ENCODE measurements at places on chromosomes 5 and 9.
A peak's percentile ranks its signal among the peaks of the same experiment; 100 is the strongest.

GRCh38 chr9:105141146-105141975 is 103.1 kb upstream of the SLC44A1 start:
- DNase-seq, result no peak

DNA sequence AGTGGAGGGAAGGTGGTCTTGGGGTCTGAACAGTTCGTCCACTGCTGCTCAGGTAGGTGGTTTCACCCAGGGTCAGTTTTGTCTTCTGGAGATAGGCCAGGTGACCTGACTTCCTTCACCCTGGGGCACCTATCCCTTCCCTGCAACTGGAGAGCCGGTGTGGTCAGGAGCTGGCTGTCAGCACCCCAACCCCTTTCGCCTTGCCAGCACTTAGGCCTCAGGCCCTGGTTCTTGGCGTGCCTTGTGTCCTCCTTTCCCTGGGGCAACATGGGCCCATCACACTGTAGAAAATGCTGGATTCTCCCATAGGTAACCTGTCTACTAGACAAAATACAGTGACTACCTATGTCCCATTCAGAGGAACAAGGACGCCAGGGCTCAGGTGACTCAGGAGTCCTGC is 13.1 kb downstream of the PROP1 start:
- DNase-seq, result no peak

DNA sequence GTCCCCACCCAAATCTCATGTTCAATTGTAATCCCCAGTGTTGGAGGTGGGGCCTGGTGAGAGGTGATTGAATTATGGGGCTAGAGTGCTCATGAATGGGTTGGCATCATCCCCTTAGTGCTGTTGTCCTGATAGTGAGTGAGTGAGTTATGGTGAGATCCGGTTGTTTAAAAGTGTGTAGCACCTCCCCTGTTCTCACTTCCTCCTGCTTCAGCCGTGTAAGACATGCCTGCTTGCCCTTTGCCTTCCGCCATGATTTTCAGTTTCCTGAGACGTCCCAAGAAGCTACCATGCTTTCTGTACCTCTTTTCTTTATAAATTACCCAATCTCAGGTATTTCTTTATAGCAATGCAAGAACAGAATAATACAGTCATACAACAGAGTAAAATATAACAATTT is 742 bp upstream of the LECT2 start:
- no peak for DNase-seq

DNA sequence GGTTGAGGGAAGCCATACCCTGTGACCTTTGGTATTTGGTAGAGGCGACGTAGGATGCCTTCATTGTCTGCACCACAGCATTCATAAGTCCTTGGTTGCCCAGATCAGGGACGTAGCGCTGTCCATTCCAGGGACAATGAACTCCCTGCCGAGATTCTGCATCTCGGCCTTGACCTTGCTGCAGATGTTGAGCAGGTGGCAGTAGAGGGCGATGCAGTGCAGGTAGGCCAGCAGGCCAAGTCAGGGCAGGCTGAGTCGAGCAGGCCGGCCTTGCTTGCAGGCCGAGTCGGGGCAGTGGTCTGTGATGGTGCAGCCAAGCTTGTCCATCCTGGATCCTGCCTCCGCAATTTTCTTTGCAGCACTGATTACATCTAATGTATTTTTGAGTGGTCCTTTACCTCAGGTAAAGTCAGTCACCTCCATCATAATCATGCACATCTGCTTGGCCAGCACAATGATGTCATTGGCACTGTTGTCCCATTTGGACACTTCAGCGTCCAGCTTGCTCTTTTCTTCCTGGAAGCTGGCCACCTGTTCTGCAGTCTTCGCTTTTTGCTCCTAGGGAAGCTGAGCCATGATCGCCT is 93.4 kb upstream of the CCDC112 start:
- DNase-seq, result no peak

DNA sequence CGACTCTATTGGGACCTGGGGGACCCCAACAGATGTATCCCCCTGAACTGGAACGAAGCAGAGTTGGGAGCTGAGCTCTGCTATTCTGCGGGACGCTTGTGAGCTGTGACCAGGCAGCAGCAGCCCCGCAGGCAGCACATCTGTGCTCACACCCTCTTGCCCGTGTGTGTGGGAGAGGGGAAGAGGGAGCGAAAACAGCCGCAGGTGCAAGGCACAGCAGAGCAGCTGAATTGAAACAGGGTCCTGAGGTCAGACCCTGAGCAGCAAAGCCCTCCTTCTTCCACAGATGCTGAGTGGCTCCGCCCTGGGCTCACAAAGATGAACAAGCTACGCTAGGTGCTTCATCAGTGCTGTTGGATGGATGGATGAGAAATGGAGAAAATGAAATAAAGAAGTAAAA is 198.7 kb downstream of the HSPA4 start:
- DNase-seq, result no peak

GRCh38 chr9:37587521-37587920 is 4.9 kb downstream of the TOMM5 start:
- DNase-seq, result no peak

DNA sequence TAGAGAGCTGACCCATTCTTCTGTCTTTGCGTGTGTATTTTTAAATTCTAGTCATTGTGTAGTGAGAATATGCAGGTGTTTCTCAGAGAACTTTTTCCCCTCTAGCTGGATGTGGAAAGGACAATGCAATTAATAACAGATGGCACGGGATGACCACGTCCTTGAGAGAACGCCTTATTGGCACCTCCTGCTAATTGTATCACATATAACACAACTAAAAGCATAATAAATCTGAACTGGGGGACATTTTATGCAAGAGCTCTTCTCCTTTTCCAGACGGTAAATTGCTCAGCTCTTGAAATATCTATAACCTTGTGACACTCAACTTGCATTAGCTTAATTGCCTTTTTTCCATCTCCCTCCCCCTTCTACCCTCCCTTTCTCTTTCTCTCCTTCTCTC is 62.9 kb upstream of the IZUMO3 start:
- DNase-seq, result no peak

DNA sequence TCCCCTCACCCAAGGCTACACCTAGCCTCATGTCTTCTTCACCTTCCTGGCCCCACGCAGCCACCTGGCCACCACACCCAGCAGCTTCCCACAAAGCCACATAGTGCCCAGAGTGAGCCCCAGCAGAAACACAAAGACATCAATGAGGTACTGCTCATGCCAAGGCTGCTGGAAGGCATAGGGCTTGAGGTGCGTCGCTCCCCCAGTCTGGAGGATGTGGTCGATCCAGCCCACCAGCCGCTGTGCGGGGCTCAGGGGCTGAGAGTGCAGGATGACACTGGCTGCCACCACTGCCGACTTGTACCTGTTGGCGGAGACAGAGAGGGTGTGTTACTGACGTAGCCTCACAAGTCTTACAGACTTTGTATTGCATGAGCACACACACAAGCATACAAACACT is 15.8 kb upstream of the CAPSL start:
- DNase-seq, result no peak

GRCh38 chr5:96388176-96388575 is 44.9 kb downstream of the PCSK1 start:
- DNase-seq, result no peak

- no peak for DNase-seq
Measured at GRCh38 chr9:129612123-129612522, 8.8 kb downstream of the C9orf50 start.

- no peak for DNase-seq
Measured at GRCh38 chr5:1724822-1725602, 74.6 kb downstream of the MRPL36 start.

GRCh38 chr9:36268007-36268427 is 9.8 kb upstream of the GNE start:
- DNase-seq, result no peak

GRCh38 chr5:139926797-139927503 is 116.1 kb downstream of the NRG2 start:
- DNase-seq, result no peak

DNA sequence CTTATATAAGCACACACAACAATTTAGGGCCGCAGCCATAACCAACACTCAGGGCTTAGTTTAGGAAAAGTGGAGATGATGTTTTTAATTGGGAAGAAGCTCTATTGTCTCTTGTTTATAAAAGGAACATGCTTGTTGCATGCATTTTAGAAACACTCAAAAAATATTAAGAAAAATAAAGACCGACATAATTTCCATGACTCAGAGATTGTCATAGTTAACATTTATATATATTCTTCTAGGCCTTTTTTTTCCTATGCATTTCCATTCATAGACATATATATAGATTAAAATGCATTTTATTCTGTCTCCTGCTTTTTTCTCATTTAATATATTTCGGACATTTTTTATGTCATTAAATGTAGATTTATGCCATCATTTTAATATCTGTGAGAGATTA is 13.6 kb upstream of the ARSI start:
- no peak for DNase-seq

- DNase-seq, result no peak
Measured at GRCh38 chr5:92945605-92946097, 635.4 kb downstream of the NR2F1-AS1 start.

- DNase-seq, result no peak
Measured at GRCh38 chr5:11449217-11449616, 455.0 kb downstream of the CTNND2 start.

GRCh38 chr5:30930736-30931135 is 262.8 kb upstream of the CDH6 start:
- no peak for DNase-seq

GRCh38 chr9:120886490-120886967 is 9.5 kb upstream of the PHF19 start:
- DNase-seq, result no peak

DNA sequence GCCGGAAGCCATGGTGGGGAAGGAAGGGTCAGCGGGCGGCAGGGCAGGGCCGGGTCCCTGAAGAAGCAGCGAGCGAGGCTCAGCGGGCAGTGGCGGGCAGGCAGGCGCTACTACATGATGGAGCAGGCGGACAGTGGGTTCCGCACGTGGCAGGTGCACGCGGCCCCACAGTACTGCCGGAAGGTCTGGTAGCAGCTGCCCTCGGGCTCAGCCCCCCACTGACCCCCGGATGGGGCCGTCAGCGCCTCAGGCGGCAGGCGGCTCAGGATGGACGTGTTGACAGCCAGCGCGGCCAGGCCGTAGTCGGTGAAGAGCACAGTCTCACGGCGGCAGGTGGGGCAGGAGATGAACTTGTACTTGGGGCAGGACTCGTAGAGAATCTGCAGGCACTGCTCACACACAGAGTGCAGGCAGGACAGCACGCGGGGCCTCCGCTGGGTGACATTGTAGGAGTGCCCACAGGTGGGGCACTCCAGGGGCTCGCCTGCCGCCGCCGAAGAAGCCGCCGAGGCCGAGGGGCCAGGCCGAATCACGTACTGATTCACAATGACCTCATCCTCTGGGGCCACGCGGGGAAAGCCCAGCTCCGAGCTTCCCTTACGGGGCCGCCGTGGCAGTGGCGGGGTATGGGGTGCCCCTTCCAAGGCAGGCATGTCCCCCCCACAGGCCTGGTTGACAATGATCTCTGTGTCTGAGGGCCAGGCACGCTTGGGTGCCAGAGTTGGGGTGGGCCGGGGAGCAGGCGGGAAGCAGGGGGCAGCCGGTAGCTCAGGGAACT is 1.5 kb downstream of the RNF208 start:
- no peak for DNase-seq

- DNase-seq, result no peak
Measured at GRCh38 chr9:126419475-126419874, 92.8 kb downstream of the MVB12B start.

DNA sequence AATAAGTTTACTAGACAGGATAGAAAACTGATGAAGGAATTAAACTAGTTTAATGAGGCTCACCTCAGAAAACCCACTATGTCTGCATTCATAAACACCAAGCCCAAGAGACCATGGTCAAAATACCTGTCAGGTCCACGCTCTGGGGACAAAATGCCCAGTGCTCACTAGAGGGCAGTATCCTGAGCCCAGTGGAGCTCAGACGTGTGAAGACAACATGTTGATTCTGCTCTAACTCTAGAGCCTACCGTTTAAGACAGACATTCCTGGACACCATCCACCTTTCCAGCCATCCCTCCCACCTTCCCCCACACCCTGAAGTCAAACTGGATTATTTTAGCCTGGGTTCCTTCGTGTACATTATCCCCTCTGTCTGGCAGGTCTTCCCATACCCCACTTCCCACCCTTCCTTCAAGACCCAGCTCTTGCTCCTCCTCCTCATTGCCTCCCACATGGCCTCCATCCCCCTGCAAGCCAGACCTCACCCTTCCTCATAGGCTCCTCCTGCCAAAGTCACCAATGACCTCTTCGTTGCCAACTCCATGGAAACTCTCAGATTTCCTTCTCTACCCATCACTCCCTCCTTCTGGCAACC is 142.3 kb upstream of the FSTL4 start:
- peak; percentile 39 for DNase-seq

GRCh38 chr9:73149371-73150067 is 2.1 kb upstream of the ANXA1 start:
- no peak for DNase-seq

- no peak for DNase-seq
Measured at GRCh38 chr9:38081356-38082108, 12.5 kb upstream of the SHB start.

Data from dermis microvascular lymphatic vessel endothelial cell (primary cell).